Stimulated activated CD4-positive, alpha-beta T cell treated with anti-CD3 and anti-CD28 coated beads, TNF-alpha, amount 100 ng/mL, for 1 hour (primary cell): ENCODE measurements at places on chromosomes 6 and 20.

- no peak for DNase-seq
Observed at GRCh38 chr6:143973097-143973966, 34.7 kb downstream of the PLAGL1 start.

DNA sequence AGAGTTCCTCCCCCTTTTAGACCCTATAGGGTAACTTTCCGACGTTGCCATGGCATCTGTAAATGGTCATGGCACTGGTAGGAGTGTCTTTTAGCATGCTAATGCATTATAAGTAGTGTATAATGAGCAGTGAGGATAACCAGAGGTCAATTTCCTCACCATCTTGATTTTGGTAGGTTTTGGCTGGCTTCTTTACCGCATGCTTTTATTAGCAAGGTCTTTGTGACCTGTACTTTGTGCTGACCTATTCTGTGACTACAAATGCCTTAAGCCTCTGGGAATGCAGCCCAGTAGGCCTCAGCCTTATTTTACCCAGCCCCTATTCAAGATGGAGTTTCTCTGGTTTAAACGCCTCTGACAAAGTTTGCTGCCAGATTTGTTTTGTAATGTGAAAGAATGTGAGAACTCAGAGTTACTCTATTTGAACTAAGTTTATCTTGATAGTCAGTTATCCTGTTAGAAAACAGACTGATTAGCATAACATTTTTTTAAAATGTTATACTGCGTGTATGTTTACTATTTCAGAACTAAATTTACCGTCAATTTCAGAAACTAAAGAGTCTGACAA, 111.3 kb upstream of the PRSS16 start:
- no peak for DNase-seq

DNA sequence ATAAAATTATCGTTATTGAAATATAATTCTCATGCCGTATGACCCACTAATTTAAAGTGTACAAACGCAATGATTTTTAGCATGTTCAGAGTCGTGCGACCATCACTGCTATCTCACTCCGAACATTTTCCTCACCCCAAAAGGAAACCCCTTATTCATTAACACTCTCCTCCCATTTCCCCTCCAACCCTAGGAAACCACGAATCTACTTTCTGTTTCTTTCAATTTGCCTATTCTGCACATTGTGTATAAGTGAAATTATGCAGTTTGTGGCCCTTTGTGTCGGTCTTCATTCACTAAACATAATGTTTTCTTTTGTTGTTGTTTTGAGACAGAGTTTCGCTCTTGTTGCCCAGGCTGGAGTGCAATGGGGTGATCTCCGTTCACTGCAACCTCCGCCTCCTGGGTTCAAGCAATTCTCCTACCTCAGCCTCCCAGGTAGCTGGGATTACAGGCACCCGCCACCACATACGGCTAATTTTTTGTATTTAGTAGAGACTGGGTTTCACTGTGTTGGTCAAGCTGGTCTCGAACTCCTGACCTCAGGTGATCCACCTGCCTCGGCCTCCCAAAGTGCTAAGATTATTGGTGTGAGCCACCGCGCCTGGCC, 99.7 kb upstream of the ZNF217 start:
- DNase-seq: no peak

DNA sequence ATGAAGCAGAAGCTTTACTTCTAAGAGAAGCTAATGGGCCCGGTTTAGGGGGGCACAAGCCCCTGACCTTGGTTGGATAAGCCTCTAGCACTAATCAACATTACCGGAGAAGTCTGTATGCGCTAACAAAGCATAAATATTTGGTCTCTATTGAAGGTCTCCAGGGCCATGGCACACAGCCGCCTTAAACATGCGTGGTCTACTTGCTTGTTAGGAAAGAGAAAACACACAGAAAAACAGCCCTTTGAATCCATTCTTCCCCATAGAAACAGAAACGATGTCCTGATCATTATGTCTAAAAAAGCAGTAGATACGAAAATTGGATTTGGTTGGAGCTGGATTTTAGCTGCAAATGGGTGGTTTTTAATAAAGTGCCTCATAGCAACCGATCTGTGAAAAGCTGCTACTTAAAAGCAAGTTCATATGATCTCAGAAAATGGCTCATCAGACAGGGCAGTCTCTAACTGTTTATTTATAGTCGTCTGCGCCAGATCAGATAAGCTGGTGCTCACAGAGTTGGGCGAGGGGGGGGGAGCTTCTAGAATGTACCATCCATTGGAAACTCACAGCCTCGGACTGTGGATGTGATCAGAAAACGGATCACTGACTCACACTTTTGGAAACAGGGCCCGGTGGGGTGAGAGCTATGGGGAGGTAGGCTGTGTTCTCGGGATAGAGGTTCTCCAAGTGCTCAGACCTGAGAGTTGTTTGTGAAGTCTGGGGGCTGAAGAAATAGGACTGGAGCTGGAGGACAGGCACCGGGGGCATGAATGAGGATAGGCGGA, 35.3 kb upstream of the APCDD1L start:
- no peak for DNase-seq

- no peak for DNase-seq
Observed at GRCh38 chr20:16918366-16918765, 170.2 kb downstream of the OTOR start.

DNA sequence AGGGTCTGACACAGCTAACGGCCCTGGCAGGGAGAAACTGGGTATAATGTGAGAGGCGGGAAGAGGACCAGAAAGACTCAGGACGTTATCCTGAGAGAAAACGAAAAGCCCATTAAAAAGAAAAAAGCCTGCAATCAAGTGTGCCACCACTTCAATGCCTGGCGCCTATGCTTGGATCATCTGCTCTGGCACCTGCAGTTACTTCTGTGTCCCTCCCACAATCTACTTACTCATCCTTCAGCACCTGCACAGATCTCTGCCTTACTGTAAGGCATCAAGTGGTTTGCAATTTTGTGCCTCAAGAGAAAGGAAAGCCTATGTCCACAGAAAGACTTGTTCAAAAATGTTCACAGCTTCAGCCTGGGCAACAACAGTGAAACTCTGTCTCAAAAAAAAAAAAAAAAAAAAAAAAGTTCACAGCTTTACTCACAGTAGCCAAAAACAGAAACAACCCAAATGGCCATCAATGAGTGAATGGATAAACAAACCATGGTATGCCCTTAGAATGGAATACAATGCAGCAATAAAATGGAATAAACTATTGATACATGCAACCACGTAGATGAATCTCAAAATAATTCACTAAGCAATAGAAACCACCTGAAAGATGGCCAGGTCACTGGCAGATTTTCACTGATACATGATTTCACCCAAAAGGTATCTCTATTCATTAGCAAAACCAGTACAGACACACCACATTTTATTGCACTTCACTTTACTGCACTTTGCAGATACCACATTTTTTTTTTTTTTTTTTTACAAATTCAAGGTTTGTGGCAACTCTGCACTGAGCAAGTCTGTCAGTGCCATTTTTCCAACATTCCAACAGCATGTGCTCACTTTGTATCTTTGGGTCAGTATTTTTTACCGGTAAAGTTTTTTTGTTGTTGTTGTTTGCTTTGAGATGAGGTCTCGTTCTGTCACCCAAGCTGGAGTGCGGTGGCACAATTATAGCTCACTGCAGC, 48.6 kb downstream of the ABHD12 start:
- DNase-seq: no peak

DNA sequence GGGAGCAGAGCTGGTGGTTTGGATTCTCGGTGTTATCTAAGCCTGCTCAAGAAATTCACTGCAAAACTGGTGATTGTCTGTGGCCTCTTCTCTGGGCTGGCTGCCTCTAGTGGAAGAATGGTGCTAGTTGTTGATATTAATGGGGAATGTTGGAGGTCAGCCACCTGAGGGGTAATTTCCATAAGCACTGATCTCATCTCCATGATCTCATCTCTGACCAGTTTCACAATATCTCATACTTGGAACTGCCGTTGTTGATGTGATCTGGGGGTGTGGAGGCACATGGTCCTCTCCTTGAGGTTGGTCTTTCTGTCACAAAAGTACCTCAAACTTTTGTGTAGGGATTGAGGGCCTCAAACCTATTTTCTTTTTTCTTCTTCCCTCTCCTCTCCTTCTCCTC, 102.6 kb downstream of the CD109 start:
- DNase-seq: no peak

GRCh38 chr6:137864812-137865508, 2.1 kb upstream of the TNFAIP3 start:
- no peak for DNase-seq

- no peak for DNase-seq
Observed at GRCh38 chr6:149445095-149445466, 39.7 kb downstream of the ZC3H12D start.

- DNase-seq: no peak
Observed at GRCh38 chr6:26455357-26455970, 2.3 kb upstream of the BTN2A1 start.

GRCh38 chr6:151494936-151495320, 1.1 kb downstream of the CCDC170 start:
- no peak for DNase-seq

GRCh38 chr20:36045373-36045714, 77.0 kb downstream of the CNBD2 start:
- no peak for DNase-seq

GRCh38 chr20:13028673-13029072, 19.9 kb downstream of the SPTLC3 start:
- no peak for DNase-seq
